ENCODE measurements at places on chromosomes 3 and 15.

DNA sequence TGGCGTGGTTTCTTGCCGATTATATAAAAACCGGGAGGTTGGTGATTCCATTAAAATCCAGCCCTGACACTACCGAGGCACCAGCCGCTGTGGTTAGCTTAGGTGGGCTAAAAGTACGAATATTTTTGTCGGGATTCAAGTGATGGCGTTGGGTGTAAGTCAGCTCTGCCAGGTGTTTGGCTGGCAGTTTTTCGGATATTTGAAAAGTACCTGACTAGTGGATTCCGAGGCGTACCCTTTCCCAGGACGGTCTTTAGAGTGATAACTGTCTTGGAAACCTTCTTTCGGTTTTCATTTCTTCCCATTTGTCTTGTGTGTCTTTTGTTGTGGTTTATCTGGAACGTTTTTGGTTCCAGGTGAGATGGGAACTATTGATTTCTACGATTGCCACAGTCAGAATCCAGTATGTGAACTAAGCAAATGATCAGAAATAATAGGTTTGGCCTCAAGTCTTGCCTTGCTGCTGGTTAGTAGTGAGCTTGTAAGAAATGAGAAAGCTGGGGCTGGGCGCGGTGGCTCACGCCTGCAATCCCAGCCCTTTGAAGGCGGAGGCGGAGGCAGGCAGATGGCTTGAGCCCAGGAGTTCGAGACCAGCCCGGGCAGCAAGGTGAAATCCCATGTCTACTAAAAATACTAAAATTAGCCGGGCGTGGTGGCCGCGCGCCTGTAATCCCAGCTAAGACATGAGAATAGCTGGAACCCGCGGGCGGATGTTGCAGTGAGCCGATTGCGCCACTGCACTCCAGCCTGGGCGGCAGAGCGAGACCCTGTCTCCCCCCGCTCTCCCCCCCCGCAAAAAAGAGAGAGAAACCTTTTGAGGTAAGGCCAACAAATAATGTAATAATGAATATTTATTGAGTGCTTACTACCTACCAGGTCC, 1.4 kb downstream of the FYTTD1 start:
- DNase-seq: peak; percentile 44

DNA sequence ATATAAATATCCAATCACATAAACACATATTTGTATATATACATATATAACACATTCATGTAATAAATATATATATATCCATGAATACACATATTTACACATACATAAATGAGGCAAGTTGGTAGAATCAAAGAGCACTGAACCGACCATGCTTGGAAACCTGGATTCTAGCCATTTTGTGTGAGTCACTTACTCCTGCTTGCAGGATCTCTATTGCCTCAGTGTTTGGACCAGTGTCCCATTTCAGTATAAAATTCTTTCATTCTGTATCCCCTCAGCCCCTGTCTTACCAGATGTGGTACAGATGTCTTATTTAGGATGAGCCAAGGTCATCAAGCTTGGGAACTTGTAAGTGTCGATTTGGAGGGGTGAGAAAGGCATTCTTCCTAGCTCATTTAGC, 391.4 kb upstream of the FRG2C start:
- DNase-seq: peak; percentile 15

DNA sequence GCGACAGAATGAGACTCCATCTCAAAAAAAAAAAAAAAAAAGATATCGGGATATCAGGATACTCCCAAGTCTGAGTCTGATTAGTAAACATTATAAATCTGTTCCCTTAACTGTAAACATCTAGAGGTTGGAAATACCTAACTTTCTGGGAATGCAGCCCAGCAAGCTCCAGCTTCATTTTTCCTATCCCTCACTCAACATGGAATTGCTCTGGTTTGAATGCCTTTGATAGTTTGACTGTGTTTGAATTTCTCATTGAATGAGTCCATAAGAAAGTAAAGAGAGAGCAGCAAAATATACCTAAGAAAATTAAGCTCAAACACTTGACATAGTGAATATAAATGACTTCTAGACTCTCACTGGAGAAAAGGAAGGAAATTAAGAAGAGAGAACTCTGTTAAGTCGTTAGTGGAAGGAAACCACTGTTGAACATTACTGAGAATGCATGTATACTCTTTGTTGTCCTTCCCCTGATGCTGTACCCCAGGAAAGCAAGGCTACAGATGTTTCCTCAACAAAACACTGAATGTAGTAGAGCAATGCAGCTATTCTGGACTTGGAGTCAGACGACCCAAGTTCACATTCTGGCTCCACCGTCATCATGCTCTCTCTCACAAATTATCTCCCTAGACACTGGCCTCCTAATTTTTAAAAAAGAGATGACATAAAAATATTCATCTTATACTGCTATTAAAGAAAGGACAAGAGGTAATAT, 62.4 kb downstream of the CD200 start:
- DNase-seq: peak; percentile 65

- DNase-seq: no peak
Measured at GRCh38 chr3:52891615-52892081, 5.7 kb downstream of the STIMATE start.

DNA sequence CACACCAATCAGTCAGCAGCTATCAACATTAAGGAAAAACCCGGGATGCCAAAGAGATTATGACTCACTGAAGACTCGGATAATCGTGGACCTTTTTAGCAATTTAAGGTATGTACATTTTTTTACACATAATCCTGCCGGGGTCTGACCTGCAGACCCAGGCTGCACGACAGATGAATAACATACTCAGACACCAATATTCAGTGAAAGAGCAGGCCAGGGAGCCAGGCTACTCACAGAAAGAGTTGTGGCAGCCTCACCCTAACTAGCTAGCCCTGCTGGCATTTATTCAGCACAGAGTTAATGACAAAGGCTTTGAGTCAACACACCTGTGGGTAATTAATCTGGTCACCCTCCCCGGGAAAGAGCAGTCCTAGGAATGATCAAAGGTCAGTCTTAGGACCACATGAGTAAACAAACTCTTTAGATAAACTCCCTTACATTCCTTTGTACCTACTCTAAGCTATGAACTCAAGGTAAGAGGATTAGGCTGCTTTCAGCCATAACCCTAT, 727.5 kb downstream of the TBL1XR1 start:
- DNase-seq: no peak
